ENCODE measurements at places on chromosomes 5 and 9. TPM values are rescaled to one million over a fixed set of nuclear protein-coding genes. Genes with fewer than 3 reads are reported as not detected.

The ARHGEF37 gene
- total RNA-seq: 2.2 TPM

The KCNV2 gene
- not detected for total RNA-seq

The SOX30 gene
- under 0.01 TPM for total RNA-seq

The GABRA1 gene
- total RNA-seq: not detected

The UNC13B gene
- total RNA-seq: 43.8 TPM

The PIP5KL1 gene
- total RNA-seq: 3.3 TPM

The AMBP gene
- total RNA-seq: 0.17 TPM

The ZER1 gene
- total RNA-seq: 52.4 TPM

The PCDHGB3 gene
- 7.1 TPM for total RNA-seq

The PSD2 gene
- 0.17 TPM for total RNA-seq

The GPR150 gene
- 0.66 TPM for total RNA-seq

The GRHPR gene
- total RNA-seq: 139 TPM

The CARTPT gene
- not detected for total RNA-seq

The BARHL1 gene
- total RNA-seq: not detected

The LHX6 gene
- not detected for total RNA-seq

The INSL4 gene
- not detected for total RNA-seq

The WHRN gene
- total RNA-seq: 0.73 TPM

The ABHD17B gene
- total RNA-seq: 23.9 TPM

The TTC23L gene
- under 0.01 TPM for total RNA-seq

The TNFSF8 gene
- not detected for total RNA-seq

The GRM6 gene
- total RNA-seq: not detected

The TAF11L10 gene
- total RNA-seq: not detected

The ZNF883 gene
- 7.9 TPM for total RNA-seq

The CNTNAP3B gene
- total RNA-seq: 1.2 TPM

The TSSK1B gene
- total RNA-seq: 0.15 TPM

The LOX gene
- 66.2 TPM for total RNA-seq

The ZBTB6 gene
- total RNA-seq: 14.7 TPM

The SUSD3 gene
- total RNA-seq: 1.3 TPM

The ZNF366 gene
- not detected for total RNA-seq

The XRCC4 gene
- total RNA-seq: 6.6 TPM

The PLEKHG4B gene
- total RNA-seq: under 0.01 TPM

The HACD4 gene
- 16.3 TPM for total RNA-seq

The SLC45A2 gene
- not detected for total RNA-seq

The LRRC14B gene
- not detected for total RNA-seq

The BTNL8 gene
- not detected for total RNA-seq

The PROP1 gene
- total RNA-seq: not detected

The KIF12 gene
- not detected for total RNA-seq

The OLFM1 gene
- total RNA-seq: 4.9 TPM

The SLC12A7 gene
- 21.0 TPM for total RNA-seq

The PKD2L2 gene
- not detected for total RNA-seq

The MUSK gene
- total RNA-seq: 1.7 TPM

The IGFBPL1 gene
- total RNA-seq: not detected

The ZNF658 gene
- 6.1 TPM for total RNA-seq

The GIN1 gene
- total RNA-seq: 7.1 TPM

The LIX1 gene
- total RNA-seq: not detected

The NEUROG1 gene
- total RNA-seq: not detected

The SAPCD2 gene
- total RNA-seq: 1.5 TPM

The EIF4E1B gene
- not detected for total RNA-seq

The PRKAA1 gene
- 163 TPM for total RNA-seq

The SPATA9 gene
- total RNA-seq: 0.29 TPM

The SPATA6L gene
- total RNA-seq: 0.15 TPM

The AHRR gene
- total RNA-seq: 86.8 TPM
